GM04503 (cell line): ENCODE measurements at places on chromosomes 2 and 18.

- DNase-seq, result no peak
These were observed 230.8 kb upstream of the LINC00305 start for GRCh38 chr18:64379662-64380061.

DNA sequence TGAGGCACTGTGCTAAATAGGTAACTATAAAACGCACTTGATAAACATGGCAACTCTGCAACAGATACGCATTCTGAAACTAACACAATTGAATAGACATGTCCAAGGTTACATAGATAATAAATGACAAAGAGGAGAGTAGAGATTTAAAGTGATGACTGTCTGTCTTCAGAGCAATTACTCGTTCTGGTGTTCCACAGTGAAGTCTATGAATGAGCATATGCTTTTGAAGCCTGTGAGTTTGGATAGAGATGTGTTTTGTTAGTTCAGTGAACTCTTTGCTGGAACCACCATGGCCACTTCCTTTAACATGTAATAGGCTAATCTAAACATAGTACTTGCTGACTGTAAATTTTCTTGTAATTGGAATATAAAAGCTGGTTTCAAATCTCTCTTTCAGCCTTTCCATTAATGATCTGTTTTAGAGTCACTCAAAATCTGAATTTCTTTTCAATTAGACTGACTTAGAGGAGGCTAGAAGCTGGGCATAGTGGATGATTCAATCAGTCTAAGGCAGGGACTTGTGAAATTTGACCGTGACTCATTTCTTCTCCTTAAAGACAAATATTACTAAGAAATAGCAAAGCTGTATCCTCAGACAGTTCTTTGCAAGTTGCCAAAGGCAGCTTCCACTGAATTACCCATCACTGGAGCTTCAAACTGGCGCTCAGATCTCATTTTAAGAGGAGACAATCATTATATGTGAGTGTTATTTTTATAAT lies 1130.1 kb upstream of the CELF4 start:
- no peak for DNase-seq

GRCh38 chr2:213152065-213152794 lies 818 bp upstream of the IKZF2 start:
- DNase-seq, result no peak

DNA sequence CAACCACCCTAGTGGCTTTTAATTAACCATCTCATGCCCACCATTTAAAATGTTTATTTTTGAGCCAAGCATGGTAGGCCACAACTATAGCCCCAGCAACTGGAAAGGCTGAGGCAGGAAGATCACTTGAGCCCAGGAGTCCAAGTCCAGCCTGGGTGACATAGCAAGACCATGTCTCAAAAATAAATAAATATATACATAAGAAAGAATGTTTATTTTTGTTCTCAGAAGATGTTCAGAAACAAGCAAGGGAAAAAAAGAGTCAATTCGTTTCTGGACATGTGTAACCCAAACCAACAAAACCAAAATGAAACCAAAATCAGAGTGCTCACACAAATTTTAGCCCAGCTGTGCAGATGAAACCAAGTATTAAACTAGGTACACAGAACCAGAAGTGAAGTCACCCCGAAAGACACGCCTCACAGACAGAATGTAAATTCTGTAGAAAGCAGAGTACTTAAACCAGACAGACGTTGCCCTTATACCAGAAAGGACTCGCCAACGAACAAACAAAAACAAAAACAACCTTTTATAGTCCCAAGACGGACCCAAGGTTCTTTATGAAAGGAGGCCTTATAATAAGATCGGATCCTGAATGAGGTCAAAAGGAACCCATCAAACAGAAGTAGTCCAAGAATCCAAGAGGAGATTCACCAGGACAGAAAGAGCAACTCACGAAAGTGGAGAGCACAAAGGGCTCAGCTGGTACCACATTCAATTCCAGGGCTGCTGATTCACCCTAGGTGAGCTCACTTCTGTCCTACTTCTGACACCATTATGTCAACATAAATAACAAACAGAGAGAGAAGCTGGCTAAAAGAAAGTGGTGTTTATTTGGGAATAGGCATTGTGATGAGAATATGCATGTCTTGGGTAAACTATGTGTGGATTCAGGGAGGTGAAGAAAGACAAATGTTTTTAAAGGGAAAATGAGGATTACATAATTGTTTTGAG lies 31.8 kb upstream of the MTCL1 start:
- no peak for DNase-seq

DNA sequence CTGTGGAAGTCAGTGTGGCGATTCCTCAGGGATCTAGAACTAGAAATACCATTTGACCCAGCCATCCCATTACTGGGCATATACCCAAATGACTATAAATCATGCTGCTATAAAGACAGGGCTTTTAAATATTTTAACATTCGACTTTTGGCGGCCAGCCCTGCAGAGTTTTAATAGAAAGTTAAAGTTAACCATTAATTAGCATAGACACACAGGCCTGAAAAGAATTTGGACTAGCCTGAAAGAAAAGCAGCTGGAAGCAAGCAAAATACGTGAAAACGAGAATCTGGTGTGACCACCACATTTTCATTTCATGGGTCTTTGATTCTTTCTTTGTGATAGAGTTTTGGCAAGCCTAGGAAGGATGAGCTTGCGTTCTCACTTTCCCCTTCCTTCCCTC lies 184.0 kb downstream of the SCG2 start:
- DNase-seq, result no peak

DNA sequence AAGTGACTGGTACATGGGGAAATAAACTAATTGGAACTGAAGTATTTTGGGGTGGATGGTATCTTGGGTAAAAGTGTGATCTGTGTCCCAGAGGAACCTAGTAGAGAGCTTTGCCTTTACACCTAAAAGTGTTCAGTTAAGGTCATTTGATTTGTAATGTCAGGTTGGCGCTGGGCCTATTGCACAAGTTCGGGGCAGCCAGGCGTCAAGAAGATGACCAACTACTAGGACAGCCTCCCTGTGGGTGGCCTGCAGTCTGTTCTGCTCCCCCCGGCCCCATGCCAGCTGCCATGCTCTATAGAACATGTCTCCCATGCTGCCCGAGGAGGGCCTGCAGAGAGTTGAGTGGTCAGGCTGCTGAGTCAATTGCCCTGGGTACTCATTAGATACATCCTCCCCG lies 10.1 kb downstream of the RRM2 start:
- no peak for DNase-seq
